ENCODE measurements at places on chromosomes 13 and 19.

GRCh38 chr13:74114202-74114601, 20.0 kb downstream of the KLF12 start:
- DNase-seq, result no peak

- DNase-seq, result no peak
Observed at GRCh38 chr19:38204096-38204495, 19.9 kb downstream of the DPF1 start.

DNA sequence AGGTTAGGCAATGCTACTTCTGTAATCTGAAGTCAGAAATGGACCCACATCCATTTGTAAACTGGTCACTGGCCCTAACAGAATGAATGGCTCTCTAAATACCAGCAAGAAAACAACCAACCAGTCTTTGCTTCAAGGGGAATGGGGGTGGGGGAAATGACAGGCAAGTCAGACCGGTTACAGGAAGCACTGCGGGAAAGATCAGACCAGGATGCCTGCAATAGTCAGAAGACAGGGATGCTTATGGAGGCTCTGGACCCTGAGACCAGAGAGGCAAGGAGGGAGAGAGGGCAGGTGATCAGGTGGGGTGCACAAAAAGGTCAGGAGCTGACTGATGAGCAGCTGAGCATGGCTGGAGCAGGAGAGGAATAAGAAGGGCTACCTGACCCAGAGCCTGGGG, 13.1 kb downstream of the MED26 start:
- no peak for DNase-seq

DNA sequence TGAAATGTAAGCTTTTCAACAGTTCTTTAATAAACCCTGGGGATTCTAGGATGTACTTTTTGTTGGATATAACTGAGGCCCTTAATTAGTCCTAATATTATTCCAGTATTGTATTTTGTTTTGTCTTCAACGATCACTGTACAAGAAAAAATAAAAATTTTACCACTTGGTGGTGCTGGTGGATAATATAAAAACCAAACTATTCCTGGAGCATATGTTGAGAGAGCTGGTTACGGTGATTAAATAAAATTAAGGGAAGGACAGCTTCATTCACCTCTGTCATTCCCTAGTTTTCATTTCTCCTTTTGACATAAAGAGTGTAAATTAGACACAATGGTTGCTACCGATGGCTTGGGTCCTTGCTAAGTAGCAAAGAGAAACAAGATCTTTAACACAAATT, 598.6 kb upstream of the PCDH20 start:
- DNase-seq, result no peak

GRCh38 chr19:17794731-17795494, at the start of gene B3GNT3:
Gene B3GNT3 (plus strand): TSS chr19:17795138. CDS start chr19:17807808, 12,670 bp downstream.
- DNase-seq, result no peak

DNA sequence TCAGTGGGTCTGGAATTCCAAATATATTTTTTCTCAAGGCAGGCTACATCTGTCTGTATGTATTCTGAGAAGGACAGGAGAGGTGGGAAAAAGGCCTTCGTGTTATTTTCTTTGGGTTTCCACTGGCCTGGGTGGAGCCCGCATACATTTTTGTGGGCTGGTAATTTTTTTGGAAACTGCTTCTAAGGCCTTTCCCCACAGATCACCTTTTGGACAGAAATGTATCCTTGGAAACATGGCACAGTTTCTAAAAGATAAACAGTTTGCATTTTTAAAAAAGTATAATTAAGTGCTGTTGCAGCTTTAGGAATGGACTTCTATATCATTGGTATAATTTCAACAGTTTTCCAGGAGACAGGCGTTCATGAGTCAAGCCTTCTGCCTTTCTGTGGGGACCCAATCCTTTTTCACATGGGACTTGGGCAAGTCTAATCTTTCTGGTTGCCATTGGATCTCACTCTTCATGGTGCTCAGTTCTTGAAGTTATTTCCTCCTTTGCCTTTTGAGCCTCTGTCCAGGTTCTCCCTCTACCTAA, 8.9 kb downstream of the RFX2 start:
- no peak for DNase-seq

DNA sequence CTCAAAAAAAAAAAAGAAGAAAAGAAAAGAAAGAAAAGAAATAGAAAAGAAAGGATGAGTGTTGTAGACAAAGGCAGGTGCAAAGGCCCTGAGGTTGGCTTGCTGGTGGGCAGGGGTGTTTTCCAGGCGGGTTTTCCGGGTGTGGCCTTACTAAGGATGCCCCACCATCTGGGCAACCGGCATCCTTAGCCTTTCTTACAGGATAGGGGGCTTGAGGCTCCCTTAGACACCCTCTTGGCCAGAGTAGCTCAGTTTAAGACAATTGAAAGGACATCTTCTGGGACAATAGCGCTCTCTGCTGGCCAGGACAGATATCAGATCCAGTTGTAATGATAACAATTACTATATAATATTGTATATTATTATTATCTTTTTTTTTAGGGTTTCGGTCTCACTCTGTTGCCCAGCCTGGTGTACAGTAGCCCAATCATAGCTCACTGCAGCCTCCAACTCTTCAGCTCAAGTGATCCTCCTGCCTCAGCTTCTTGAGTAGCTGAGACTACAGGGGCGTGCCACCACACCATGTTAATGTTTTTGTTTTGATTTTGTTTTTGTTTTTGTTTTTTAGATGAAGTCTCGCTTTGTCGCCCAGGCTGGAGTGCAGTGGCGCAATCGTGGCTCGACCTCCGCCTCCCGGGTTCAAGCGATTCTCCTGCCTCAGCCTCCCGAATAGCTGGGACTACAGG, 1.4 kb upstream of the QTRT1 start:
- peak; percentile 69 for DNase-seq

DNA sequence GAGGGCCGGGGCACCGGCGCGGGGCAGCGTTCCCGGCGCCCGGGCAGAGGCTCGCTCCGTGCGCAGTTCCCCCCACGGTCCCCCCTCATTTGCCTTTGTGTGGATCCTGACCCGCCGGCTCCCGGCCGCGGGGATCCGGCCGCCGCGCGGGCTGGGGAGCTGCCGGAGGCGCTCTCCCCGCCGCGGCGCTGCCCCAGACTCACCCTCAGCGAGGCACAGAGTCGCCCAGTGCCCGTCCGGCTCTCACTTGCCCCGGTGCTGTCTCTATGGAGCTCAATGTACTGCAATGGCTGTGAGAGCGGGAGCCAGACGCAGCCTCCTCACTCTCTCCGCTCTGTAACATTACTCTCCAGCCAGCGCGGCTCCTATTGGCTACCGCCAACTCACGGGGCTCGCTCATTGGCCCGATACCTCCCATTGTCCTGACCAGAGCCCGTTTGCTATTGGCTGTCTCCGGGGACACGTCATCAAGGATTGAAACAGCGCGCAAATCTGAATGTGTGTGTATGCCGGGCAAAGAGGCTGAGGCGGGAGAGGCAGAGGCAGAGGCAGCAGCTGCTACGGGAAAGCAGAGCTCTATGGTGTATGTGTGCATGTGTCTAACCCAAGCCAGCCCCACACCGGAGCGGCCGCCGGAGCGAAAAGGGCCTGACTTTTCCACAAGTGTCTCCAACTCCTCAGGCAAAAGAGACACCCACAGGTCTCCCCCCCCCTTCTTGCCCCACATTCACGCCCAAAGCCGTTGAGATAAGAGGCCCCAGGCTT, at the start of gene HMGB1:
HMGB1 (minus strand) TSS at position 344 of the 765 bp plus-strand sequence. CDS start 2,256 bp downstream, outside the sequence.
- peak; percentile 99 for DNase-seq

GRCh38 chr13:50457415-50458393, 385.8 kb downstream of the DLEU7 start:
- DNase-seq, result peak; percentile 32

DNA sequence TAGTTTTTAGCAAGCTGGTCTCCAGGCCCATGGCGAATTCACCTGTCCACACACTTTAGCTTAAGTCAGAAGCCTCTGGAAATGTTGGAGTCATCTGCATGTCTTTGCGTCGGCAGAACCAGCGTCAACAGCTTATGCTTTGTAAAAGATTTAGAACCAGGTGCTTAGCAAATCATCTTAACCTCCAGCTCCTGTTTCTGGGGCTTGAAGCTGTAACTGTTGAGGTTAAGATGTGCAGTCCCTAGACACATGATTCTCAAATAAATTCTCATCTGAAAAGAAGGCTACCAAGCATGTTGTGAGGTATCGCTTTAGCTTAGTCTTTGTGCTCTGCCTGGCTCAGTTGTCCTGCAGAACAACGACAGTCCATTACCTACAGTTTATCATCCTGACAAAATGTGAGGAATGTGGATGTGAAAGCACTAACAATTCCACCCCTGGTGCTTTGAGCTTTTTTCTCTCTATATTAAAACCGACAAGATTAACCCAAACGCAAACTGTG, 4.4 kb downstream of the EFNB2 start:
- no peak for DNase-seq

GRCh38 chr13:44819772-44820171, 169.5 kb downstream of the NUFIP1 start:
- no peak for DNase-seq

- no peak for DNase-seq
Observed at GRCh38 chr13:68261105-68261504, 1031.0 kb upstream of the PCDH9 start.

- no peak for DNase-seq
Observed at GRCh38 chr13:98239162-98240076, 62.4 kb upstream of the RNF113B start.

- no peak for DNase-seq
Observed at GRCh38 chr13:113220141-113220598, 10.8 kb downstream of the CUL4A start.

- DNase-seq, result no peak
Observed at GRCh38 chr19:13830741-13831536, 35.7 kb downstream of the ZSWIM4 start.

DNA sequence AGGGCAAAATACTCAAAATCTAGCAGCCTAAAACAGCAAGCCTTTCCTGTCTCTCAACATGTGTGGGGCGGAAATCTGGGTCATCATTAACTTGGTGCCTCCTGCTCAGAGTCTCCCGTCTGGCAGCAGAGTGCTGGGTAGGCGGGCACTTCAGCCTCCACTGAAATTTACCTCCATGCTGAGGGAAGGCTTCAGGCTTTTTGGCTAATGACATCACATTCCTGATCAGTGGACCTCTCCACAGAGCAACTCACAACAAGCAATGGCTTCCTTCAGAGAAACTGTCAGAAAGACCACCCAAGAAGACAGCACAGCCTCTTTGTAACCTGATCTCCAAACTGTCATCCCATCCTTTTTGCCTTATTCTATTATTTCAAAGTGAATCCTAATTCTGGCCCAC, 1109.0 kb downstream of the UQCRFS1 start:
- no peak for DNase-seq

DNA sequence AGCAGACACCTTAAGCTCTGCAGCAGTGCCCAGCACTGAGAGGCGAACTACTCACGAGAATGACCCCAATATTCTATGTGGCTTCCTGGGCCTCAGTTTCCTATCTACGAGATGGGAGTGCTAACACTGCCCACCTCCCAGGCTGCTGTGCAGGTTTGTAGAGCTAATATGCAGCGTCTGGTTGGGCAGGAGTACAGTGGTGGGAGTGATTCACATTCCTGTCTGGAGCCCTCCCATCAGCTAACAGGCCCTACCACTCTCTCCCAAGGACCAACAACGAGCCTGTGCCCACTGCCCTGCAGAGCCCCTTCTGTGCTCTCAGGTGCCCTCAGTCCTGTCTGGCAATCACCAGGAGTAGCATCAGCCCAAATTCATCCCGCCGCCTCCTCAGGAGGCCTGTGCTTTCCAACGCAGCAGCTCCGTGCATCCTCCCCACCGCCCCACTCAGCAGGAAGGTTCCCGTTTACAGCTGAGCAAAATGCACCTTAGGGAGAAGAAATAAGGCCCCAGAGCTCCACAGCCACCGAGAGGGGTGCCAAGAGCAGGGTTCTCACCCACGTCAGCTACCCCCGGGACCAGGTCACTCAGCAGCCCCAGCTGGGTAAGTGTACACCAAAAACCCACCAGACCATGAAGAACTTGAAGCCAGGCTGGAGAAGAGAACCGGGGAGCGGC, 6.6 kb downstream of the AKT2 start:
- DNase-seq, result no peak

DNA sequence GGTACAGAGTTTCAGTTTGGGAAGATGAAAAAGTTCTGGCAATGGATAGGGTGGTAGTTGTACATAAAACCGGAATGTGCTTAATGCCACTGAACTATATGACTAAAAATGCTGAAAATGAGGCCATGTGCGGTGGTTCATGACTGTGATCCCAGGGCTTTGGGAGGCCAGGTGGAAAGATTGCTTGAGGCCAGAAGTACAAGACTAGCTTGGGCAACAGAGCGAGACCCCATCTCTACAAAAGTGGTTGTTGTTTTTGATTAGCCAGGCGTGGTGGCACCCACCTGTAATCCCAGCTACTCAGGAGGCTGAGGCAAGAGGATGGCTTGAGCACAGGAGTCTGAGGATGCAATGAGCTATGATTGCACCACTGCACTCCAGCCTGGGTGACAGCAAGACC, 12.8 kb downstream of the SMAD9 start:
- DNase-seq, result no peak

- DNase-seq, result peak; percentile 43
Observed at GRCh38 chr19:932648-933552, 7.1 kb downstream of the ARID3A start.

- no peak for DNase-seq
Observed at GRCh38 chr13:112984501-112984900, 15.5 kb downstream of the MCF2L start.

- no peak for DNase-seq
Observed at GRCh38 chr13:106981051-106981450, 413.1 kb upstream of the ARGLU1 start.

- no peak for DNase-seq
Observed at GRCh38 chr19:11364935-11365334, 9.5 kb upstream of the SWSAP1 start.

DNA sequence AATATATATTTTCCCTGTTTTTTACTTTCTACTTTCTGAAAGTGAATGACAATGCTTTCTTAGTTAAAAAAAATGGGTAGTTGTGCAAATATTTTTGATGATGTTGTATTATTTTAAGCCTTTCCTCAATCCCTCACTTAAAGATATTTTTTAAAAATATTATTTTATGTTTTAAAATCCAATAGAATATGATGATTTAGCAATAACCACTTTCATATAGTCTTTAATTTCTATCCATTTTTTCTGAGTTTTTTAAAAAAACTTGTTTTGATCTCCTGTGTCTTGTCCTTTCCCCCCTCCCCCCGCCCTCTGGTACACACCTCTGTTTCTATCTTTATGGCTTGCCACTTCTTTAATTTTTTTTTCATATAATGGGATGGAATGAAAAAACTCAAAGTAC, 362.0 kb upstream of the SLITRK6 start:
- DNase-seq, result no peak

GRCh38 chr19:2477732-2478191, 1.8 kb downstream of the GADD45B start:
- no peak for DNase-seq

DNA sequence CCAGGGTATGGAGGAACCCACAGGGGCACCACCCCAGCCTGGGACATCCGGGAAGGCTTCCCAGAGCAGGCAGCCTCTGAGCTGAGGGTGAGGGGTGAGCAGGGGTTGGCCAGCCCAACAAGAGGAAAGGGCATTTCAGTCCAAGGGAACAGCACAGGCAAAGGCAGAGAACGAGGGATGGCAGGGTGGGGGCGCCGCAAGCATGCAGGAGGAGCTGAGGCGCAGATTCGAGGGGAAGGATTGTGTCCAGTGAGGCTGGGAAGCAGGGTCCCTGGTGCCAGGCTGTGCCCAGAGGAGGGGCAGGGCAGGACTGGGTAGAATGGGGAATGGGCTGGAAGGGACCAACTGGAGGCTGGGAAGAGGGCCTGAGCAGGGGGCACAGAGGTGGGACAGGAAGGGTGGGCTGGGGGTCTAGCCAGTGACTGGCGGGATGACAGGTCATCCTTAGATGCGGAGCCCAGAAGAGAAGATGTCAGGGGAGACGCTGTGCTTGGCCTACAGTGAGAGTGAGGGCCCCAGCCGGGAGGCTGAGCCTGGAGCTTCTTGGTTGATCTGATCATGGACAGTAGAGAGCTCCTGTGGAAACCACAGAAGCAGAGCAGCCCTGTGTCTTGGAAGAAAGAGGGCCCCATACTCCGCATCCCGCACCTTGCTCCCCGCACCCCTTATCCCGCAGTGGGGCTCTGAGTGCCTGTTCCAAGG, 13.6 kb downstream of the EMP3 start:
- no peak for DNase-seq

Measured in MV-4-11 (cell line).